ENCODE measurements at places on chromosomes 6 and 20.

DNA sequence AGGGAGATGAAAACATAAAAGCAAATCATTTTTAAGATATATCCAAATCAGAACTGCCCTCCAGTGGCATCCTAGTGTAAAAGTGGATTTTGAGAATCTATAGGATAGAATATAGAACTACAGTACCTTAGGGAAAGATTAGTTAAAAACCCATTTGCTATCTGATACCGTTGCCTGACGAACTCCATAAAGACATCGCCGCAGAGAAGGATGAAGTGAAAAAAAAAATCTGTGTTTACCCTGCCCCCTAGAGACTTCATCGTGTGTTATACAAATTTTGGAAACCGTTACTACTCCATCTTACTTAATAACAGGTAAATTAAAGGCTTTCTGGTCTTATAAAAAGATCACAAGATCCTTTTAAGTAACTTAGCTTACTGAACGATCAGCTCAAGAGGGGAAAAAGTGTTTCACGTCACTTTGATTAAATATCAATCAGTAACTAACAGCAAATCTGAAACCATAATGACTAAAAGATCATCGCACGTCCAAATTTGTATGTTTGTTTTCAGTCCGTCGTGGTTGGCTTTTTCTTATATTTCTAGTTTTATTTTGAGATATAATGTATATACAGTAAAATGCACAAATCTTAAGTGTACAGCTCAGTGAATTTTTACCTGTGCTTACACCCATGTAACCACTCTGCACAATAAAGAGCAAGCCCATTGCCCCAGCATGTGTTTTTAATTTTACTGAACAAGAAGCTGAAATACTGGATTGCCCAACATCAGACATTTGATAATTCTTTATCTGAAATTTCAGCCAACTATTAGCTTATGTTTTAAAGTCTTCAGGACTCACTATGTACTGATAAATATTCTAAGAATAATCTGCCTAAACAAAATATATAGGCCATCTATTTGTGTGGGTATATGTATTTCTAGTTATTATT lies 881 bp upstream of the MCM3 start:
- no peak for DNase-seq

GRCh38 chr6:132933090-132933489 lies 118.7 kb downstream of the RPS12 start:
- no peak for DNase-seq

- no peak for DNase-seq
These were observed 158.3 kb upstream of the RUNX2 start for GRCh38 chr6:45169815-45170214.

DNA sequence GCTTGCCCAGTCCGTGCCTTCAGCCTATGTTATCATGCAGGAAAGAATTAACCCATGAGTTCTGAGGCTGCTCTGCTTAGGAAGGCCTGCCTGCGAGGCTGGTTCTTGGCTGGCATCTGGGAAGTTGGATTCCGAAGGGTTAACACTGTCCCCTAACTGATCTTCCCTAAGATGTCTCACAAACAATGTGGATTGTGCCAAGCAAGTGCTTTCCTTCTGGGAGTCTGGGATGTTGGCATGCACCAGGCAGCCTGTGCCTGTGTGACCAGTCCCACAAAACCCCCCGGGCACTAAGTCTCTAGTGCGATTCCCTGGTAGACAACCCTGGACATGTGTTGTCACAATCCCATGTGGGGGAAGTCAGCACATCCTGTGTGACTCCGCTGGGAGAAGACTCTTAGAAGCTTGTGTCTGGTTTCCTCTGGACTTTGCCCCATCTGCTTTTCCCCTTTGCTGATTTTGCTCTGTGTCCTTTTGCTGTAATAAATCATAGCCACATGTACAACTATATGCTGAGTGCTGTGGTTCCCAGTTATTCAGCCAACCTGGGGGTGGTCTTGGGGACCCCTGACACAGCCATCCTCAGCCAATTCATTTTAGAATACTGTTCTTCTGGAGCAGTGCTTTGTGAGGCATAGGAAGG lies 83.8 kb downstream of the SLC22A23 start:
- DNase-seq: no peak

GRCh38 chr6:37665304-37665703 lies 32.4 kb downstream of the MDGA1 start:
- no peak for DNase-seq

- no peak for DNase-seq
These were observed 11.0 kb upstream of the ADAM33 start for GRCh38 chr20:3692706-3693294.

Measured in activated CD8-positive, alpha-beta memory T cell treated with anti-CD3 and anti-CD28 coated beads for 1 hour (primary cell).